ENCODE measurements at places on chromosomes 16 and 17.

DNA sequence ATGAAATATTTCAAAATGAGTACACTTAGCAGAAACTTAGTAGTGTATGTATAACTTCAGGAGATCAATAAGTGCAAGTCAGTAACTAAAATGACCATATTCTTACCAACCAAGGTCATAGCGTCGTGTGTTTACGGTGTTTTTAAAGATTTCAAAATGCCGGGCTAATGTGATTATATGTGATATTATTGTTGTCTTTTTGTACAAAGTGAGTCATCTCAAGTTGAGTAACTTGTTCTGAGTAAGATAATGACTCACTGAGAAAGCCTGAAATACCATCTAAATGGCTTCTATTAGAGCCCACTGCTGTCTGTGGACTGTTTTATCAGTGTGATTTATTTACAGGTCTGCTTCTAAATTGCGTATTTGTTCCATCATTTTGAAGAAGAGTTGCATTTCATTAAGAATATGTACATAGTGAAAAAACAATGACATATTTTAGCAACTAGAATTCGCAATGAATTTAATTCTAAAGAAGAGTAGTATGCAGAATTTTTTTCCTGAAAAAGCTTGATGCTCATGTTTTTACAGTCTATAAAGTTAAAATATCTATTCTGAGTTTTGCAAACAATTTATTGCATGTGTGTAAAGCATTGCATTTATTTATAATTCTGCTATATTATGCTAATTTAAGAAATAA is 12.7 kb downstream of the KRT12 start:
- no peak for DNase-seq

GRCh38 chr16:65876056-65876408 is 490.5 kb upstream of the CDH5 start:
- no peak for DNase-seq

- peak; percentile 59 for DNase-seq
Measured at GRCh38 chr16:13083681-13084080, 182.3 kb downstream of the SHISA9 start.

DNA sequence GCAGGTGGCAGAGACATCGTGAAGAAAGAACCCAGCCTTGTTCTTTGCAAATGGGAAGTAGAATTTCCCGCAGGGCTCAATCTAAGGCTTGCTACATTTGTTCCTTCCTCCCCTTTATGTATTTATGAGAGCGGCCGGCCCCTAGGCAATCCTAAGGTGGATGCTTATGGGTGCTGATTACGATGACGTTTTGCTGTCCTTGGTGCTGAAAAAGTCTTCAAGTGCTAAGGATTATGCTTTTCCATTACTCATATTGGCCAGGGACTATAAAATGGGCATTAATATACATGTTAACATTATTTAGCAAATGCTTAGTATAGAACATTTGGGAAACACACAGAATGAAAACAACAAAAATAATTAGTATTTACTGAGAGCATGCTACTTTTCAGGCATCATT is 313.3 kb upstream of the XYLT1 start:
- DNase-seq = no peak

DNA sequence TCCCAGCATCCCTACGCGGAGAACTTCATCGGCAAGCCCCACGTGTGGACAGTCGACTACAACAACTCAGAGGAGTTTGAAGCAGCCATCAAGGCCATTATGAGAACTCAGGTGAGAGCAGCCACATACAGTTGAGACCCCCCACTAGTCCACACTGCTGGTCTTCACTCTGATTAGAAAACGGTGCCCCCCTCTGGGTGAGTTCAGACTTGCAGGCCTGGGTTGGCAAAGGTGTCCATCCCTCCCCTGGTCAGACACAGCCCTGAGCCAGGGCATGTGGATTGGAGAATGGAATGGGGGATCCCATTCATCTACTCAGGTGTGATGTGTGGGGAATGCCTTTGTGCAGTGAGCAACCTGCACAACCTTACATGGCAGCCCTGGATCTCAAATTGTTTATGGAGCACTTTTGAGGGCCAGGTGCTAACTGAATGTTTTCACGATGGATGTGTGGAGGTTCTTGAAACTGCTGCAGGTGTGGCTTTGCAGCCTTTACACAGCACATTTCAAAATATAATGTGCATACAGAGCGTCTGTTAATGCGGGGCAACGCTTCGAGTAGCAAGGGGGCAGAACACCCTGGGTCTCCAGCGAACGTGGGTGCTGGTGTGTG is 72.6 kb downstream of the MGAT5B start:
- DNase-seq = no peak
